Nucleus accumbens (tissue), 56 donors: ENCODE measurements at places on chromosomes 4 and X.

- no peak for DNase-seq
These were observed 68.9 kb downstream of the WNK3 start for GRCh38 chrX:54288968-54289367.

GRCh38 chr4:137703195-137703594, 170.9 kb upstream of the PCDH18 start:
- DNase-seq = no peak

DNA sequence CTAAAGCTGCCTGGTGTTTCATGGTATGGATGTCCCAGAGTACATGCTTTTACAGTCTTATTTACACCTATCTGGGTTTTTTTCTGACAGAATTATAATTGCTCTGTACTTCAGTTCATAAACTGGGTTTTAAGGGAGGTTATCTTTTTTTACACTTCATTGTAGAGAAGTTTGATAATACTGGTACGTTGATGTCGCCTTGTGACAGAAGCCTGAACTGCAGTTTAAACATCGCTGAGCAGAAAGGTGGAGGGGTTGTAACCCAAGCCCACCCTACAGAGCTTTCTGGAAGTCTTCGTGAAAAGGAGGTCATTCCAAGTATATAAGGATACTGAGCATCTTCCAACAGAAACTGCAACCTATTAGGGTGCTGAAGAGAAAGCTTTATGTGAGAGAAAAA, 46.4 kb downstream of the BEX1 start:
- DNase-seq = no peak

GRCh38 chr4:6710282-6710681, 617 bp upstream of the MRFAP1L1 start:
- no peak for DNase-seq

DNA sequence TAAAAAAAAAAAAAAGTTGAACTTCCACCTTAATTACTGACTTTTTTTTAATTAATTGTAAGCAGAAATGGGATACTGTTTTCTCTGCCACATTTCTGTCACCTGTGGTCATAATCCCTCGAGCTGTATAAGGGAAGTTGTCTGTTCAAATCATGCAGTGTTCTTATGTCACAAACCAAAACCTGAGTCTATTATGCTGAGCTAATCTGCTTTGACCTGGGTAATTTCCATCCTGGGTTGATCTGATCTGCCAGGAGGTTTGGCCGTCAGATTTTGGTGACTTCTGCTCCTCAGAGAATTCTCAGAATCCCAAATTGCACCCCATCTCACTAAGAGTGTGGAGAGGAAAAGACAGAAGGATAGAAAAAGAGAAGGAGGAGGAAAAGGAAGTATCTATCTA, 683.1 kb downstream of the KCTD8 start:
- DNase-seq = no peak
